ENCODE measurements at places on chromosomes 7 and 10.

- no peak overlapping the region for H3K4me3 ChIP-seq
- H3K4me1 ChIP-seq, result peaks cover 29% of the 10 kb centered on the region
- peaks cover 22% of the 10 kb centered on the region for H3K27me3 ChIP-seq
- no peak for DNase-seq
These were observed 93.9 kb downstream of the CHN2 start for GRCh38 chr7:29288181-29289091.

DNA sequence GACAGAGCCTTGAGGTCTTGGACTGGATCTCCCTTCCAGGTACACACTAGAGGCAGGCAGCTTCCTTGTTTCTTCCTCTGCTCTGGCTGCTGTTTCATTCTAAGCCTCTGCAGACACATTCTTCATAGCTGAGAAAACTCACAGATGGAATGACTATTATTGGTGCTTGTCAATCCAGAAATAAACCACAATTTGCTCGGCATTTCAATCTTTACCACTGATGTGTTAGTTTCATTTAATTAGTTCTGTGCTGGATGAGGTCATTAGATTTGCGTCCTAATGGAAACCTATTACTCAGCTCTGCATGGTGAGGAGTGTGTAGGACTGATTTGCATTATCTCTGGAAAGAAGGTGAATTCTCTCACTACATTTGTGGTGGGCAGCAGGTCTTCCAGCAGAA, 392.5 kb downstream of the NRG3 start:
- H3K4me3 ChIP-seq, result no peak overlapping the region
- no peaks in the 10 kb centered on the region for H3K36me3 ChIP-seq
- H3K4me1 ChIP-seq, result no peaks in the 10 kb centered on the region
- DNase-seq, result no peak

DNA sequence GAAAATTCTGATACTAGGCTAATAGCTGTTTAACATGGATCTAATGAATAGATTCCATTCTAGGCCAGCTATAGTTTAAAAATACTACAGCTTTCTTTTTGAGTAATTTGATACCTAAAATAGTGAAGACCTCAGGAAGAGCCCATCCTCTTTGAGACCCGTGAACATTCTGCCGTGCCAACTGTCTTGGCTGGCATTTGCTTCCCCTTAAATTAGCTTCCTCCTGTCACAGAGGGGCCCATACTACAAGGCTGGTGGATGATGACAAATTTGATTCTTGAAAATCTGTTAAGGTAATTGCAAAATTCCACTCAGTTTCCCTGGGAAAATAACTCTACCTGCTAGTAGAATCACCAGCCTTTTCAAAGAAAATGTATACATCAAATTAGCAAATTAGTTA, 385.0 kb downstream of the DPP6 start:
- no peaks in the 10 kb centered on the region for H3K27me3 ChIP-seq
- no peak overlapping the region for H3K27ac ChIP-seq
- no peak overlapping the region for H3K4me3 ChIP-seq
- no peaks in the 10 kb centered on the region for H3K4me1 ChIP-seq

DNA sequence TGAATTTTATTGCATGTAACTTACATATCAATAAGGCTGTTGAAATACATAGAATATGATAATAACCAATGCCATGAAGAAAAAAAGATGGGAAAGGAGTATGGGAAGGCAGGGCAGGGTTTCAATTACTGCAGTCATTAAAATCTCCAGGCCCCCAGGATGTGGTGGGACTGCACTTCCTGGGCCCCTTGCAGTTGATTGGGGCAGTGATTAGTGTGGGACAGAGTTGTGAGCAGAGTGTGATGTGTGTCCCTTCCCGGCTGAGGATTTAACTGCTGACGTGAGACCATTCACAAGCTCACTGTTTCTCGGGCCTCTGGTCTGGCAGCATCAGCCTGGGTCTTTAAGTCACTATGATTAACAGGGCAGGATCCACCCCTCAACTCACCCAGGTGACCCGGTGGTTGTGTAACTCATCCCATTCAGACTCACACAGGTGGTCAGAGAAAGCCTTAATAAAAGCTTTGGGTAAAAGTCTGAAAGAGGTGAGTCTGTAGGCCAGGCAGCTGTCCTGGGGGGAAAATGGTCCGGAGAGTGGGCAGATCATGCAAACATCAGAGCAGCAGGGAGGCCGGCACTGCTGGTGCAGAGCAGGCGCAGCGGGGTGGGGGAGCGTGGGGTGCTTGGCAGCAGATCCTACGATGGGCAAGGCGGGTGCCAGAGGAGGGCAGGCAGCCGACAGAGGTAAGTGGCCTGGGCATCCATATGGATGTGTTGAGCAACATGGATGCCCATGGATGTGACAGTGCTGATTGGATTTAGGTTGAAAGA, 36.3 kb upstream of the WDFY4 start:
- H3K4me3 ChIP-seq, result no peak overlapping the region
- H3K27me3 ChIP-seq, result peaks cover 31% of the 10 kb centered on the region
- H3K36me3 ChIP-seq, result peaks cover 2% of the 10 kb centered on the region
- H3K4me1 ChIP-seq, result peaks cover 28% of the 10 kb centered on the region
- DNase-seq, result no peak
- no peak overlapping the region for H3K27ac ChIP-seq

DNA sequence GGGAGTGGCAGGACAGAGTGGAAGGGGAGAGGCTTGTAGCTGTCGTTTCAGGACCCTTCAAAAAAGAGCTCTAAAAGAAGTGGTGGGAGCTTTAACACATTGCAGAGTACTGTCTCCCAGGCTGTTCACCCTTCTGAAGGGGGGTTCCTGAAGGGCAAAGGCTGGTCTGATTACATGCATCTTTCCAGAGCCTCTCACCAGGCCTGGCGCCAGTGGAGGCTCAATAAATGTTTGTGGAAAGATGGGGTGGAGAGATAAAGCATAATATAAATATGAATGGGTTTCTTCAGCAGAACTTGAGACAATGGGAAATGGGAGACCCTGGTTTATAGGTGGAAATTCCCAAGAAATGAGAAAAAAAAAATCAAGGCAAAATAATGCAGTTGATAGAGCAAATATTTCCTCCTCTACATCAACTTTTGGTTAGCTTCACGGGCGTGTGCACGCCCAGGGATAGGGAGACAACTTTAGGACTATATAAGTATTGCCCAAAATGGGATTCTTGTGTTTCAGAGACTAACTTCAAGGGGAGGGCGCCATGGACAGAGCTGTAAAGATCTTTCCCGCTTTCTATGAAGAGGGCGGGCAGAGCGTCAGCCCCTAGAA, 613 bp upstream of the BUB3 start:
- no peak for DNase-seq
- H3K4me1 ChIP-seq, result peaks cover 21% of the 10 kb centered on the region
- H3K27me3 ChIP-seq, result peaks cover 27% of the 10 kb centered on the region
- peak overlapping the region; percentile 99 for H3K27ac ChIP-seq
- peak overlapping the region; percentile 100 for H3K4me3 ChIP-seq

Data from stimulated activated naive B cell treated with anti-CD40 and anti-IgM and Interleukin-4, amounts not matched to agents 10 μg/mL and 1 μg/mL and 100 μg/mL, for 72 hours (primary cell).